Dorsolateral prefrontal cortex (tissue), 122 donors: ENCODE measurements at places on chromosomes 7 and 10. TPM values are rescaled to one million over a fixed set of nuclear protein-coding genes. Genes with fewer than 3 reads are reported as not detected.

The FRAT1 gene
- 6.8 TPM for total RNA-seq

The SP8 gene
- total RNA-seq: 1.1 TPM

The FOXI2 gene
- not detected for total RNA-seq

The ANKRD1 gene
- not detected for total RNA-seq

The FGFBP3 gene
- 4.3 TPM for total RNA-seq

The MSMB gene
- total RNA-seq: not detected

The HNRNPF gene
- 97.4 TPM for total RNA-seq

The NRAP gene
- 0.88 TPM for total RNA-seq

The SHTN1 gene
- total RNA-seq: 240 TPM

The CYP2C19 gene
- total RNA-seq: not detected

The FAM185A gene
- total RNA-seq: 21.3 TPM

The RHBDD2 gene
- total RNA-seq: 171 TPM

The CSTF2T gene
- total RNA-seq: 33.7 TPM

The SLC39A12 gene
- 24.6 TPM for total RNA-seq

DNA sequence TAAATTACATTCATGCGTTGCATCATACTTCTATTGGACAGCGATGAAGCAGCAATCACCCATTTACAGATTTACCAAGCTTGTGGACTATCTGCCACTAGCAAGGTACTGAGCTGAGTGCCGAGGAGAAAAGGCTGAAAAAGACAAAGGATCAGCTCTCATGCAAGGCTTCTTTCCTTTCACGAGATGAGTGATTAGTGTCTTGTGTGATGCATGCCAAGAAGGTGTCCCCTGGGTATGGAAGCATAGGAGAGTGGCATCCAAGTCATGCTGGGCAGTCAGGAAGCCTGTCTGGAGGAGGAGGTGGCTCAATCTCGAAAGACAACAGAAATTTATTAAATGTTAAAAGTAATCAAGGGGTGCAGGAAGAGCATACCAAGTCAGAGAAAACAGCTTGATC is 40.9 kb downstream of the ACSM6 start:
- no peak for DNase-seq

- DNase-seq: no peak
Measured at GRCh38 chr10:20970044-20970443, 72.9 kb upstream of the NEBL start.

DNA sequence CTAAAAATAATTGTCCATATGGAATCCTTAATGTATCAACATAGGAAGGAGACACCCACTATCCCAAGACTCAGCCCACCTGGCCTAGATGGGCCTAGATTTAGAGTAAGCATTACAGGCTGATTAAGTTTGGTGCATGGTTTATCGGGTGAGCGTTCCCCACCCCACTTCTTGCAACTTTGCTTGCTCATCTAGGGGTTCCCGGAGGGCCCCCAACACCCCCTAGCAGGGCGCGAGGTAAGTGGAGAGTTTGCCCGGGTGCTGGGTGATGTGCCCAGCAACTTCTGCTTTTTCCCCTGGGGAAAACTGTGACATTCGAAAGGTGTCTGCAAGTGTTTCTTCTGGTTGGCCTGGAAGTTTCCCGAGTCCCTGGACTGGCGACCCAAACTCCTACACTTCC is 31.7 kb downstream of the SKIDA1 start:
- DNase-seq: no peak

GRCh38 chr10:7756360-7756992 is 31.3 kb downstream of the KIN start:
- DNase-seq: no peak

- DNase-seq: peak; percentile 82
Measured at GRCh38 chr10:110221721-110222261, 14.4 kb downstream of the MXI1 start.

- DNase-seq: no peak
Measured at GRCh38 chr10:128029731-128030369, 96.4 kb downstream of the MKI67 start.

DNA sequence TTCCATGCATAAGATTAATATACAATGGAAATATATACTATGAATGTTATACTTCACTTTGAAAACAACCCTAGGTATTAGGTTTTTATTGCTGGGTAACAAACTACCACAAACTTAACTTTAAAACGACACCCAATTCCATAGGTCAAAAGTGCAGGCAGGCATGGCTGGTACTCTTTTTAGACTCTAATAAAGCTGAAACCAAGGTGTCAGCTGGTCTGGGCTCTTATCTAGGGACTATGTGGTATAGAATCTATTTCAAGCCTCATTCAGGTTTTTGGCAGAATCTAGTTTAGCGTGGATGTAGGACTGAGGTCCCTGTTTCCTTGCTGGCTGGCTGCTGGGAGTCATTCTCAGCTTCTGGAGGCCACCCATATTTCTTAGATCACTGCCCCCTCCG is 65.0 kb upstream of the TMEM168 start:
- DNase-seq: no peak

- DNase-seq: no peak
Measured at GRCh38 chr10:46004963-46005362, 25.5 kb downstream of the NCOA4 start.

DNA sequence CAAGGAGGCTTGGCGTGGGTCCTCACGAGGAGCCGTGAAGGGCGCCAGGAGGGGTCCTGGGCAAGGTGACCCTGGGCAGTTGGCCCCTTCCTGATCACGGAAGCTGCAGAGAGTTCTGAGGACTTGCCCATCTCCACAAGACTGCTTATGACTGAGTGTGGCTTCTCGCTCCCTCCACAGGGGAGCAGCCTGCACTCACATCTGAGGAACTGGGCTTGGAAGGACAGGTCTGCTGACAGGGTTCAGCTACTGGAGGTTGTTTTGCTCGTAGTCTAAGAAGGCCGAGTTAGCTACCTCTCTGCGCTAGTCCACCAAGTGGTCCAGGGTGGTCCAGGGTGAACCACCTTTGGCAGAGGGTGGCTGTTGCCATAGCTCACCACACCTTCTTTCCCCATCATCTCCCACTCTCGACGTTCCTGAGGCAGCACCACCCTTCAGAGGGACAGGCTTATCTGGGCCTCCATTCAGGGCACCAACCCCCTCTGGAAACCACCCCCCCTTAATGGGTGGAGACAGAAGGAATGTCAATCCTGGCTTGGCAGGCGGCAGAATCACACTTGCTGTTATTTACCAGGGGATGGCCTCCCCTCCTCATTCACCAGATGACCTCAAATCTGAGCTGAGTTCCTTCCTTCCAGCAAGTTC is 38.2 kb downstream of the FAM53B start:
- peak; percentile 67 for DNase-seq

DNA sequence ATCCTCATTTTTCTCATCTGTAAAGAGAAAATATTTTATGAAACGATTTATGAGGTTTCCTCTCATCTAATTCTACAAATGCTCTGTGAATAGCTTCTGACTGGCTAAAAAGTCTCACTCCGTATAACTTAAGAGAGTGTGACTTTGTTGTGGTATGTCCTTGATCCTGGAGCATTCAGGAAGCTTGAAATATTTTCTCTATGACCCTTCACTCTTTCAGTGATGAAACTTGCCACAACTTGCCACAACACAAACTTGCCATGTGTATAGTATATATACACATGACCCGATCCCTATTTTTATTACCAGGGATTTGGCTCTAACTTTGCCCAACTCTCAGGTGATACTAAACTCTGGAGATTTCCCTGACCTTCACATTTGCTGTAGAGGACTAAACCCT is 74.1 kb downstream of the TES start:
- DNase-seq: no peak

DNA sequence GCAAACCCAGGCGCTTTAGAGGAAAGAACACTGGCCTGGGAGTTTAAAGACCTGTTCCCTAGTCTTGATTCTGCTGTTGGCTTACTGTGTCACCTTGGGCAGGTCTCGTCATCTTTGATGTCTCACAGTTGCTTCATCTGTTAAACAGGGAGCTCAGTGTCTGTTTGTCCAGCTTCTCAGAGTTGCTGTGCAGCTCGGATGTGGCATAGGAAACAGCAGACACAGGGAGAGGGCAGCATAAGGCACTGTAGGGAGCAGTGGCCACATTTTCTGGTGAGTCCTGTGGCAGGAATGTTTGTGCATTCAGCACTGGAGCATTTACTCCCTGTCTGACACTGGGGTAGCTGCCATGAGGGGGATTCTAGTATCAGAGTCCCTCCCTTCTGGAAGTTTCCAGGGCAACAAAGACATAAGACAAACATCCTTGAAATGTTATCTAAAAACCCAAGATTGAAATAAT is 2.0 kb downstream of the REPIN1 start:
- no peak for DNase-seq

GRCh38 chr10:117014835-117015234 is 9.8 kb upstream of the SHTN1 start:
- no peak for DNase-seq

DNA sequence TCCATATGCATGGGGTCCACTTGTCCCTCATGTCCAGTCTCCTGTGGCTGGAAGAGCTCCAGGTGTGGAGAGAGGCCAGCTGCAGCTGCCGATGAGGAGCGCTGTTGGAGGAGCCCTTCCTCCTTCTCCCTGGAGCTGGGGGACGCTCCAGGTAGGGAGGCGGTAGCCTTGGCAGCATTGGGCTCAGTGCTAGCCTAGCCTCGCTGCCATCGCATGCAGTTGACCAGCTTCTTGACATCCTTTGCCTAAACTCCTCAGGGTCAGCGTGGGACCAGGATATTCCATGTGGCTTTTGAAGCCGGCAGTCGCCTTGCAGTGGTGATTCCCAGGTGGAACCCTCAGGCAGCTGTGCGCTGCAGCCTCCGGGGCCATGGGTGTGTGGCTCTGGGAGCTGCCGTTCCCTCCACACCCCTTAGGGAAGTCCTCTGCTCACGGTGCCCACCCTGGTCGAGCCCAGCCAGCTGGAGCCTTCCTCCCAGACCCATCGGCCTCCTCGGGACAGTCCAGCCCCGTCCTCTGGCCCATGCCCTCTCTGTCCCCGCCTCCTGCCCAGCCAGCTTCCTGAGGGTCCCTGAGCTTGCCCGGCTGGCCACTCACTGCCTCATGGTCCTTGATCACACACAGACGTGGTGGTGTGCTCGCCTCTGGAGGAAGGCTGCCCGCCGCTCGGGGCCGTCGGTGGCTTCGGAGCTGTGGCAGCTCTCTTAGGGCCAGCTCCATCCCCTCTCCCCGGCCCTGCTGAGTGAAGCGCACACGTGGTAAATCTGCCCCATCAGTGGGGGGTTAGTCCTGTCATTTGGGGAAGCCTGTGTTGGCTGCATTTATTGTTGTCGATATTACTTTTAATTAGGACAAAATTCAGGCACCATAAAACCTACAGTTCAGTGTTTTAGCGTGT is 21.2 kb downstream of the INPP5A start:
- no peak for DNase-seq

DNA sequence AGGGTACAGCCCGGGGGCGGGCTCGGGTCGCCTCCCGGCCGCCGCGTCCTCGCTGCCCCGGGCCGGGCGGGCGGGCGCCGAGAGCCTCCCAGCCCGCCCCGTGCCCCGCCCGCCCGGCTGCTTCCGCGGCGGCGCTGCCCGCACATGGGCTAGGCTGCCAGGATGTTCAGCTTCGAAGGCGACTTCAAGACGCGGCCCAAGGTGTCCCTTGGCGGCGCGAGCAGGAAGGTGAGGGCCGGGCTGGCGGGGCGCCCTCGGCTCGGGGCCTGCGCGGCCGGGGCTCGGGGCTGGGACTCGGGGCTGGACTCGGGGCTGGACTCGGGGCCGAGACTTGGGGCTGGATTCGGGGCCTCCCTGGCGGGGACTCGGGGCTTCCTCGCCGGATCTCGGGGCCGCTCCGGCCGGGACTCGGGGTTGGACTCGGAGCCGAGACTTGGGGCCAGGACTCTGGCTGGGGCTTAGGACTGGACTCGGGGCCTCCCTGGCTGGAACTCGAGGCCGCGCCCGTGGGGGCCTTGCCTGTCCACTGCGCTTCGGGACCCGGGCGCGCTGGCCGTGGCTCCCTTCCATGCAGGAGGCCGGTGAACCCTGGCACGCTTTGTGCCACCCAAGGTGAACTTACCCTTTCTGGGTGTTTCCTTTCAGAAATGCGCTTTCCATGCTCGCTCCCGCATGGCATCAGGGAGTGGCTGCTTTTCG is 534 bp downstream of the UBE3C start:
- DNase-seq: peak; percentile 67

- DNase-seq: no peak
Measured at GRCh38 chr10:71333129-71333887, 14.2 kb downstream of the SLC29A3 start.

DNA sequence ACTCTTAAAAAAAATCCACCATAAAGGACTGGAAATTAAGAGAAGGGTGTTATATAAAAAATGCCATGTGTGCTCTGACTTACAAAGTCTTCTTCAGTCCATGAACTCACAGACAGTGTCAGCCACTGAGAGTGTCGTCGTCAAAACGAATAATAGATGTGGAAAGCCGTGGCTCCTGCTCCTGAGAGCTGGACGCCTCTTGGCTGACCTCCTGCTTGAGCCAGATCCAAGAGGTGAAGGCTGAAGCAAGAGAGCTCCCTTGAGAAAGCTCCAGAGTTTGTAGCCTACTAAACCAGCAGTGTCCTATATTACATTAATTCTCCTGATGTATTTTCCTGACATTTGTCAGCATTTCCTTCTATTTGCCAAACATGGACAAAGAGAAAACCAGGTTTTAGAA is 234.3 kb upstream of the C7orf33 start:
- DNase-seq: no peak

DNA sequence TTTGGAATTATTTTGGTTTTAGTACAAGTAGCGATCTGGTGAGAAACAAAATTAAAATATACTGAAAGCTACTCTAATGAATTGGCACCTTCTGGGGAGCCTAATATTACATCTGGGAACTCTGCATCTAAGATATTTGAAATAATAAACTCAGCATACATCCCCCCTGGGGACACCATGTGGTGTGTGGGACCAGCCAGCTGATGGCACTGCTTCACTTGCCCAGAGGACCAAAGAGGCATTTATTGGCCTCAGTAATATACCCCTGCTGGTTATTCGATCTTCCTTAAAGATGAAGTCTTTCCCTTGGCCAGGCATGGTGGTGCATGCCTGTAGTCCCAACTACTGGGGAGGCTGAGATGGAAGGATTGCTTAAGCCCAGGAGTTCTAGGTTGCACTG is 195.1 kb upstream of the AUTS2 start:
- no peak for DNase-seq

- no peak for DNase-seq
Measured at GRCh38 chr10:25604591-25604990, 329.4 kb upstream of the MYO3A start.

- DNase-seq: no peak
Measured at GRCh38 chr10:70125918-70126552, 6.6 kb downstream of the AIFM2 start.

DNA sequence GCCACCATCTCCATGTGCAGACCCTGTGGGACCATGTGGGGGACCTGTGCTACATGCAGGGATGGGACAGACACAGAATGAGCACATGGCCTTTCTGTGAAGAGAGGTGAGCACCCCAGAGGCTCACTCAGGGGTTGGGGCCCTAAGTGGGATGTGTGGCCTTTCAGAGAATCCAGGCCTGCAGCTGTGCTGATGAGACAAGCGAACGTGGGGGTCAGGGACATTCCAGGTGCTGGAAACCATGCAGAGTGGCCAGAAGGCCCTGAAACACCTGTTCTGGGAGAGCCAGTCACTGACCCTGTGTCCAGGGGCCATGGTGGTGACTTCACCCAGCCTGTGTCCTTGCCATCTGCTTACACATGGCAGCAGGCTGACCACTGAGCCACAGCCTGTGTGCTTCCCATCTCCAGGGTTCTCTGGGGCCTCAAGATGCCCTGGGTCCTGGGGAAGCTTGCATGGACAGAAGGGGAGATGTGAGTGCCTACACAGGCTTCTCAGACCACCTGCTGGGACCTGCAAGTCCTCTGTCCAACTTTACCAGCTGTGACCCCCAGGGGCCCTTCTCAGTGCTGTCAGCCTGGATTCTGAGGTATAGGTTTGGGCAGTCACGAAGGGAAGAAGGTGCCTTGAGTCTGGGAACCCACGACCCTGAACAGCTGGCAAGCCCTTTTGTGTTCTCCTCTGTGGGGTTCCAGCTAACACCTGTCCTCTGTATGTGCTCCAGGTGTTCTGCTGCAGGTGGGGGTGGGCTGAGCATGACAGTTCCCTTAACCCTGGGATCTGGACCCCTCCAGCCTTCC is 17.6 kb downstream of the RAMP3 start:
- no peak for DNase-seq
